ENCODE measurements at places on chromosomes 11 and 22.

GRCh38 chr11:16225623-16226022, 130.7 kb downstream of the SOX6 start:
- DNase-seq, result no peak

- no peak for DNase-seq
Observed at GRCh38 chr11:101996111-101996510, 51.1 kb upstream of the CFAP300 start.

DNA sequence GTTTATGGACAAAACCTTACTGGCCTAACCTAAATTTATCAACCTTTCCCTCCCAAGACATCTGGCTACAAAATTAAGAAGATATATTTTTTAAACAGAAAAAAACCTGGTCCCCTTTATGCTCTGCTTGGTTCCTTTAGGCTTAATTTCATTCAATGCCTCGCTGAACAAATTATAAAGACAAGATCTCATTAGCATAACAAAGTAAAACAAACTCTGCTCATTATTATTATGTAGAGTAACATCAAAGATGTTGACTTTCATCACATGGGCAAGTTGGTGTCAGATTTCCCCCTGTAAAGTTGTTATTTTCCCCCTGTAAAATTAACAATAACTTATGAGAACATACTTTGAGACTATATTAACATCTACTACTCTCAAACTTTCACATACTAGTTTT, 11.0 kb downstream of the RRAS2 start:
- DNase-seq, result no peak

- DNase-seq, result no peak
Observed at GRCh38 chr22:19762568-19763457, 2.2 kb downstream of the TBX1 start.

DNA sequence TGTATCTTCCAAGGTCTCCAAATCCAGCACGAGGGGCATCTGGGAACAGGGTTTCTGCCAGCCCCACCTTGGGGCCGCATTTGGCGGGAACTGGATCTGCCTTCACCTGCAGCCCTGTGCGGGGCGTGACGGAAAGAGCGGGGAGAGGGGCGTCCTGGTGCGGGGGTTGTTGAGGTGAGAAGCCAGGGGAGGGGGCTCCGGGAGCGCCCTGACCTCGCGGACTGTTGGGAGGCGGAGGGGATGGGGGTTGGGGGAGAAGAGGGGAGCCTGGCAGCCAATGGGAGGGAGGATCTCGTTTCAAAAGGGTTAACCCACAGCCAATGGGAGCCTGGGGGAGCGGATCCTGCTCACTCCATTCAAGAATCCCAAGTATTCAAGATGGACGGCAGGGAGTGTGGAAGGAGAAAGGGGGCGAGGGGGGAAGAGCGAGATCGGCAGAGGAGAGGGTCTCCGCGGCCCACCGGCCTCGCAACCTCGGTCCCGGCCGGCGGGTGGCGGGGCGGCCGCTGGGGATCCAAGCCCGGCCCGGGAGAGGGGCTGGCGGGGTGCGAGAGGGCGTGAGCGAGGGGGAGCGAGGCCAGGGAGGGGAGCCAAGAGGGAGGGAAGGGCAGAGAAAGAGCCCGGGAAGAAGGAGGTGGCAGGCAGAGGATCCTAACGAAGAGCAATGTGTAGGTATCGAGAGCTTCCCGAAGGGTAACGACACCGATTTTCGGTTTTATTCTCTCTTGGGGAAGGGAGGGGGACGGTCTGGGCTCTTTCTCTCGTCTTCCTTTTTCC, 11.5 kb downstream of the YPEL4 start:
- peak; percentile 79 for DNase-seq

DNA sequence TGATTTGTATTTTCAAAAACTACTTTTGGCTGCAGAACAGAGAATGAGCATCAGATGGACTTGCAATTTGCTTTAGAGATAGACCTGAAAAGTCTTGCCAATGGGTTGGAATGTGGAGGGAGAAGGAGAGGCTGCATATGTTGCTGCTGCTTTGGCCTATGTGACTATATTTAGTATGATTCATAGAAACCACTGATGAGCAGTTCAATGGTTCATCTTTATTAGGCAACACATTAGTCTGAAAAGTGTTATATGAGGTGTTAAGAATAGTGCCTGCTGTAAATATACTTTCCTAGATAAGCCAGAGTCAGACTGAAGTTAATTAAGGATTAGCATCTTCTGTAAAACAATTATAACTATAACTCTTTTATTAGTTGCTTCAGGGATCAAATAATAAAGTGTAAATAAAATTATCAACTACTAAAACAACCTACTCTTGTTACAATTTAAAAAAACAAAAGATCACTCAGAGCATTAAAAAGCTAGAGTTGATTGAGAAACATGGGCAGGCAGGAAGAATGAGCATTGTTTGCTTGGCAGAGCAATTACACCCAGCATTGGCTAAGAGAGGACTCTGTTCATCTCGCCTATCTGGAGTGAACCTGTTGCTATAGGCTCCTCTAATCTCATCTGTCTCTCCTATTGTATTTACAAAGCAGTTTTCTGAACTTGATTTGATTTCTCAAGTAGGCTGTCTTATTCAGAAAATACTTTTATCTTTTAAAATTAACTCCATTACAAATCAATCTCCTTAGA, 36.3 kb downstream of the HORMAD2 start:
- peak; percentile 71 for DNase-seq

- DNase-seq, result no peak
Observed at GRCh38 chr11:65713212-65713969, 1.3 kb downstream of the KAT5 start.

- DNase-seq, result no peak
Observed at GRCh38 chr11:47791774-47792430, 24.8 kb upstream of the FNBP4 start.

DNA sequence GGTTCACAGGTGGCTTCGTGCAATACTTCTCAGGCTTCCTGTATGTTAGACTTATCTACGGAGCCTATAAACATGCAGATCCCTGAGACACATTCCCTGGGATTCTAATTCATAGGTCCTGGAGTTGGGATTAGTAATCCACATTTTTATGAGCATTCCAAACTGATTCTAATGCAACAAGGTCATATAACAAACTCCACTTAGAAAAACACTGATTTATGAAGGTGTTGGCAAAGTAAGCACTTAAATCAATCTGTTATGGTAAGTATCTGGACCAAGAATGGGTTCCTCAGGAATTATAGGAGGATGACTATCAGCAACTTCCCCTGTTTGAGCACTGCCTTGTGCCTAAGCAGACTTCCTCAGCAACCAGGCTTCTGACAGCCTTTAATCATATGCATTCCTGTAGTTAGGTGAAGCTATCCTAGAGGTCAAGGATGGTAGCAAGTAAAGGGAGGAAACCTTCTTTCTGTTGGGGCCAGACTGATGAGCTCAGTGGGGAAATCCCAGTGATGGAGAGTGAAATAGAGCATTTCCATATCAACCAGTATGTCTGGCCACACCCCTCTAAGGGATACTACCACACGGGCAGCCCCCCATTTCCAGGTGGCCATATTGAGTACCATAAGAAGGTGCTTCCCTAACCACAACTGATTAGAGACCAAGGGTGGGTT, 89.6 kb downstream of the RASSF10 start:
- DNase-seq, result no peak

DNA sequence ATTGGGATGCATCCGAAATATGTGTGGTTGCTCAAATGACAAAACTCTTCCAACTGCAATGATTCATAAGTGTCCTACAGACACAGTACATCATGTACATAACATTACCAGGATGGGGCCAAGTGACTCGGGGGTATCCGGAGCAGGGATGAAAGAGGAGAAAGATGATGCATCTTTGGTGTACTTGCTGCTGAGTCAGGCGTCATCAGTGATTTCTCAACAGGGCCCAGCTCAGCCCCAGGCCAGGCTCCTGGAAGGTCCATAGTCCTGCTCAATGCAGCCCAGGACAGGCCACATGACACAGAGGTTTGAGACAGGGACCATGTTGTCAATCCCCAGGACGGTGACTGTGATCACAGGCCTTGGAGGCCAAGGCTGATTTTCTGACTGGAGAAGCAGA, 59.3 kb downstream of the GGTLC2 start:
- DNase-seq, result peak; percentile 68

DNA sequence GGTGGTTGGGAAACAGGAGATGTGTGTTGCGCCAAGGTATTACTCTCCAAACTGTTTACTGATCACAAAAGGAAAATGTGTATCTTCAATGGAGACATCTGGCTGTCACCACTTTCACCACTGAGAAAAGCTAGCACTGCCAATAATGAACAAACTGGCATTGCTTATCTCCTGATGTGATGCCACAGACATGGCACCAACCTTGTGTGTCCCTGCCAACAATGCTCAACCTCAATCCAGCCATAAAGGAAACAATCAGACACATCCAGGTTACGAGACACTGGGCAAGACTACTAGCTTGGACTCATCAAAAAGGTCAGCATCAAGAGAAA, 28.1 kb downstream of the GNB1L start:
- DNase-seq, result no peak

GRCh38 chr11:88529426-88529825, 191.9 kb upstream of the CTSC start:
- no peak for DNase-seq

- DNase-seq, result no peak
Observed at GRCh38 chr11:72782081-72782920, 11.5 kb downstream of the STARD10 start.

GRCh38 chr11:112880495-112880894, 80.7 kb upstream of the NCAM1 start:
- DNase-seq, result no peak

GRCh38 chr11:76640501-76640900, 30.0 kb downstream of the LRRC32 start:
- no peak for DNase-seq

DNA sequence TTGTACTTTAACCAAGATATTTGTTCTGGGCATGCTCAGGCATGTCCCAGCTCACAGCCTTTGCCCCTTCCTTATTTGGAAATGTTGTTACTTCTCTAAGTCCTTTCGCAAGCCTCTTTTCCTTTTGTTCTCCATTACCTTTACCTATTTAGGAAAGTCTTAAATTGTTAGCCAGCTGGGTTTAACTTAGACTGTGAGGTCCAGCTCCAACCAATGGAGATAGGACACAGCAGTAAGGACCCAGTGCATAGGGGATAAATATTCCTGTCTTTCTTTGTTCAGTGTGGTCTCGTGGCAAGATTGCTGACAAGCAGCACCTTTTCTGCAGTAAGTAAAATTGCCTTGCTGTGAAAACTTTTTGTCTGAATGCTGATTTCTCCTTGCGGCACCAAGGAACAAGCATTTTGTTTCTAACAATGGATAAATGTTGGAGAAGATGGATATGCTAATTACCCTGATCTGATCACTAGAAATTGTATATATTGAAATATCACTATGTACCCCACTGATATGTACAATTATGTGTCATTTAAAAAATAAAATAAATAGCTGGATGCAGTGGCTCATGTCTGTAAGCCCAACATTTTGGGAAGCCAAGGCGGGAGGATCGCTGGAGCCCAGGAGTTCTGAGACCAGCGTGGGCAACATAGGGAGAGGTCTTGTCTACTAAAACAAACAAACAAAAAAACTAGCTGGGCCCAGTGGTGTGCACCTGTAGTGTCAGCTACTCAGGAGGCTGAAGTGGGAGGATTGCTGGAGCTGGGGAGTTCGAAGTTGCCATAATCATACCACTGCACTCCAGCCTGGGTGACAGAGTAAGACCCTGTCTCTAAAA, 31.9 kb upstream of the FTH1 start:
- peak; percentile 30 for DNase-seq

DNA sequence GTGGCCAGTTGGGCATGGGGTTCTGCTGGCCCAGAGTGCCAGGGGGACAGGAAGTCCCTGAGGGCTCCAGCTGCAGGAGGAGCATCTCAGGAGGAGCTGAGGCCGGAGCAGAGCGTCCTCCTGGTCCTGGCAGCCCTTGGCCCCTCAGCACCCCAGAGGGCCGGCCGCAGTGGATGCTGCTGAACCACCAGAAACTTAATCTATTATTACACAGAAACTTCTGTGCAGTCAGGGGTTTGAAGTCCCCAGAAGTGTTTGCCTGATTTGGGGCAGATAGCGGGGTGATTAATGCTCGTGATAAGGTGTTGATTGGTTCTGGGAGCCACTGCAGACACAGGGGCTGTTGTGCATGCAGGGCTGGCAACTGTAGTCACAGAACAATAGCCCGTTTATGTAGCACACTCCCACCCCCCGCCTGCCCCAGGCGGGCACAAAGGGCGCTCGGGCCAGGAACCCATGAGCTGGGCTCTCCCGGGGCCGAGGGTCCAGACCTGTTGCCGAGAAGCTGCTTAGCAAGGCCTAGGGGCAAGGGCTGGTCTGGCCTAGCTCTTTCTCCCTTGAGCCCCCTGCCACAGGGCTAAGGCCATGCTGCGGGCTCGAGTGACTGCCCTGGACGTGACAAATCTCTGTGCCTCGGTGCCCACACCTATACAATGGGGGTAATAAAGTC, 29.0 kb upstream of the KCNQ1OT1 start:
- no peak for DNase-seq

DNA sequence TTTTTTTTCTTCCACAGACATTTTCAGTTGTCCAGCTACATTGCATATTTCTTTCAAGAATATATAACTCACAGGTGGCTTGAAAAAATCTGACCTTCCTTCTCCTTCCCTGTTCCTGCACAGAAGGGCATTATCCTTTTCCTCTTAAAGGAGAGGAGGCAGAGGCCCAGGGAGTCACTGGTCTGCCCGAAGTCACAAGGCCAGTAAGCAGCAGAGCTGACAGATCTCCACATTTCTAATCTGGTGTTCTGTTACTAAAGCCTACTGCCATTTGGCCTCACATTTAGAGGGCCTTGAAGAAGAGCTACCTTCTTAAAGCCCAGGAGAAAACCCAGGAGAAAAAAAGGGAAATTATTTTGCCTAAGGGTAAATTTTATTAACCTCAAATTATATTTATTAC, 12.3 kb downstream of the ENDOD1 start:
- no peak for DNase-seq

- no peak for DNase-seq
Observed at GRCh38 chr11:78698612-78699011, 123.9 kb upstream of the NARS2 start.

- DNase-seq, result peak; percentile 66
Observed at GRCh38 chr11:8018484-8019313, 31.6 kb downstream of the EIF3F start.

DNA sequence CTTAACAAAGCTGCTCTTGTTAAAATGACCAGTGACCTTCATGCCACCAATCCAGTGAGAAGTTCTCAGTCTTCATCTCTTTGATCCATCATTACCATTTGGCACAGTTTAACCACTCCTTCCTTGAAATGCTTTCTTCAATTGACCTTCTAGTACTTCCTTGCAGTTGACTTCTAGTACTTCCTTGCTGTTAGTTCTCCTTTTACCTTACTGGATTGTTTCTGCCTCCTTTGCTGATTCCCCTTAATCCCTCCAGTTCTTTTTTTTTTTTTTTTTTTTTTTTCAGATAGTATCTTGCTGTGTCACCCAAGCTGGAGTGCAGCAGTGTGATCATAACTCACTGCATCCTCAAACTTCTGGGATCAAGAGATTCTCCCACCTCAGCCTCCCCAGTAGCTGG, 66.0 kb upstream of the HORMAD2 start:
- no peak for DNase-seq

- no peak for DNase-seq
Observed at GRCh38 chr11:127461241-127462064, 460.9 kb upstream of the KIRREL3 start.

GRCh38 chr22:39253435-39254070, 8.8 kb upstream of the PDGFB start:
- peak; percentile 65 for DNase-seq

- no peak for DNase-seq
Observed at GRCh38 chr11:75853971-75854370, 39.0 kb downstream of the UVRAG start.

All from large intestine (tissue), 12 donors.